Stimulated activated CD4-positive, alpha-beta T cell treated with anti-CD3 and anti-CD28 coated beads, Interleukin-12 subunit alpha, Interleukin-12 subunit beta, amount 100 ng/mL, for 48 hours (primary cell): ENCODE measurements at places on chromosomes 12 and 14.

DNA sequence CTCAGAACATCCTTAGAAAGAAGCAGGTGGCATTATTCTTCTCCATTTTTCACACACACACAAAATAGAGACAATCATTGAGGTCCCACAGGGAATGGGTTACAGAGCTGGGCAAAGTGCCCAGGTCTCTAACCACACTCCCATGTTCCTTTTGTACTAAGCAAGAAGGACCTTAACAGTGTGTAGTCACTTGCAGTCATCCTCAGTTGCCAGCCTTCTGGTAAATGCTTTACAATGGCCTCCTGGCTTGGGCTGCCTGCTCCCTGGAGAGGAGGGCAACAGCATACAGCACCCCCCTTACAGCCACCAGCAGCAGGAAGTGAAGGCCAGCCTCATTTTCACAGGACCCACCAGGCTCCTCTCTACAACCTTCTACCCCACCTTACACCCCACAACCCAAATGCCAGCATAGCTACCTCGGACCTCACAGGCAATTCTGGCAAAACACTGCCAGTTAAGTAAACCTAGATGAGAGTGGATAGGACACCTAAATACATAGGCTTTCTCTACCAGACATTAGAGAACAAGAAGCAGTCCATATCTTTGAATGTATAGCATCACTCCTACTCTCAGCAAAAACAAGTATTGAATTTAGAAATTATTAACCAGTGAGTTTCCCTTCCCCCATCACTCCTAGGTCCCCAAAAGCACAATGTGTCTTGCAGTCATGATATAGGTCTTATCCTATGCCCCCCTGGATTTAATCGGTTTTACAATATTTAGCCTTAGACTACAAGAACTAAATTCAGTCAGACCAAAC, 88.1 kb downstream of the PPP2R5E start:
- no peak for DNase-seq

DNA sequence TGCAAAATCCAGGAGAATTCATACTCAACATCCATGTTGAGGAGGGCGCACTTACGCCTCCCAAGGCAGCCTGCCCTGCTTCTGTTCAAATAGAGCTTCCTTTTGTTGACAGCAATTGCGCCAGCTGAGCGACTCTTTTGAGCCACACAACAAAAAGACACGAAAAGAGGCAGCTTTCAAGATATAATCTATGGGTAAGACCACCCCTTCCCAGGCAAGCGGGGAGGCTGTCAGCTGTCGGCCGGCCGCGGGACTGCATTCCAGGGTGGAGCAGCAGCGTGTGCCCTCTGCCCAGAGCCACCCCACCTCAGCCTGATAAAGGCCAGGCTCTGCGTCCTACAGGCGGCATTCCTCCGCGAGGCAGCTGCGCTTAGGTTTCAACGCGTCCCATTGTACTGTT, 15.8 kb upstream of the STAB2 start:
- no peak for DNase-seq

- no peak for DNase-seq
These were observed 74.9 kb downstream of the CRADD start for GRCh38 chr12:93751864-93752610.

GRCh38 chr14:53979113-53979681, 22.6 kb upstream of the BMP4 start:
- no peak for DNase-seq

DNA sequence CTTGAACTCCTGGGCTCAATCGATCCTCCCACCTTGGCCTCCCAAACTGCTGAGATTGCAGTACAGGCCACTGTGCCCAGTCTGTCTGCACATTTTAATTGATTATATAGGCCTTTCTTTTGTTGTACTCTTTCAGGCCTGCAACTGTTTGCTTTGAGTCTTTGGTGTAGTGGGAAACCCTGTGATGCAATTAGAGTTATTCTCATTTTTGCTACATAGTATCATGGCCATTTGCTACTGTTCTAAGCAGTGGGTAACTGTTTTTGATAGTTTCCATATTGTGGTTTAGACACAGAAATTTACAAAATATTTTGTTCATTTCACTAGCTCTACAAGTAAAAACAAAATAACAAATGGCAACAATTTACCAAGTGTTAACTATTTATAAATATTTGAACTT, 6.3 kb upstream of the TUBA1B start:
- DNase-seq: no peak
